ENCODE measurements at places on chromosomes 12 and 14.

GRCh38 chr12:106066051-106066705 is 72.6 kb downstream of the NUAK1 start:
- no peak for DNase-seq

GRCh38 chr12:69919495-69919894 is 94.5 kb downstream of the MYRFL start:
- no peak for DNase-seq

- no peak for DNase-seq
Measured at GRCh38 chr14:61452452-61452851, 131.1 kb downstream of the PRKCH start.

DNA sequence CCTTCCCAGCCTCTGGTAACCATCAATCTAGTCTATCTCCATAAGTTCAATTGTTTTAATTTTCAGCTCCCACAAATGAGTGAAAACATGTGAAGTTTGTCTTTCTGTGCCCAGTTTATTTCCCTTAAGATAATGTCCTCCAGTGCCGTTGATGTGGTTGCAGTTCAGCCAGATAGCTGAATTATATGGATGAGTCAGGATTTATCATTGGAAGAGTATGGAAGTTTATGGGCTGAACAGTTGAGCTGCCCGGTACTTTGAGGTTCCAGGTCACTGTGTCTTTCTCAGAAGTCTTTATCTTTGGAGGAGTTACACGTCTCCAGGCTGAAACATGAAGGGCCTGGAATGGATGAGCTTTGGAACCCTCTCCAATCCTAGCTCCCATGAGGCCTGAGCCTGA is 120.1 kb downstream of the ASCL4 start:
- no peak for DNase-seq

DNA sequence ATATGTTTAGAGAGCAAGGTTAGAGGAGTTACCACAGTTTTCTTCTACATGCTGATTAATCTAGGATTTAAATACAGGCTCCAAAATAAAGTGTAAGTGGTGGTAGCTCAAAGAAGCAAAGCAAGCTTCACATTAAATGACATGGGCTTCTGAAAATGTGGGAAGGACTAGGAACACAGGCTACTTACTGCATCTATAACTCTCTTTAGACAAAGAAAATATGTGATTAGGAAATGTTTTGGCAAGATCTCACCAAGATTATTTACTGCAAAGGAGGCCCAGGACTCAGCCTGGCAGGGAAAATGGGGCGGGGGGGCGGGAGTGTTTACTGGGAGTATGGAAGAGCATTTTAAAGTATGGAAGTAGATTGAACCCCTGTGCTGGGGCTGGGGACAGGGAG is 39.4 kb downstream of the ETV6 start:
- DNase-seq: peak; percentile 10

GRCh38 chr14:74395094-74395493 is 30.9 kb downstream of the SYNDIG1L start:
- no peak for DNase-seq

All from stromal cell of bone marrow (primary cell).